ENCODE measurements at places on chromosomes 13 and 19. TPM values are rescaled to one million over a fixed set of nuclear protein-coding genes. Genes with fewer than 3 reads are reported as not detected.

- no peak for DNase-seq
Observed at GRCh38 chr13:85091631-85092234, 707.5 kb downstream of the SLITRK6 start.

- DNase-seq: no peak
Observed at GRCh38 chr19:38409631-38410133, 6.8 kb downstream of the FAM98C start.

DNA sequence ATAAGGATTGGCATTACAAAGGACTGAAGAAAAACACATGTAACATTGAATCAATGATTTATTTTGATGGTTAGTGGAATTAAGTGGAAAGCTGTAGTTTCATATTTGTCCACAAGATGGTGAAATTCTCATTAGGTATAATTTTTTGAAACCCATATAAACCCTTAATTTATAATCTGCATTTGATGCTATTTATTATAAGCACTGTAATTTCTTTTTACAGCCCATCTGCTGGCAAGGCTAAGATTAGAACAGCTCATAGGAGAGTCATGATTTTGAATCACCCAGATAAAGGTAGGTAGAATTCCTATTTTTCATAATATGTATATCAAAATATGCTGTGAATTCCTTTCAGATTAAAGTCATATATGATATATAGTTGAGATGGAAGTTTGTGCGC, 62.2 kb downstream of the DNAJC15 start:
- peak; percentile 16 for DNase-seq

DNA sequence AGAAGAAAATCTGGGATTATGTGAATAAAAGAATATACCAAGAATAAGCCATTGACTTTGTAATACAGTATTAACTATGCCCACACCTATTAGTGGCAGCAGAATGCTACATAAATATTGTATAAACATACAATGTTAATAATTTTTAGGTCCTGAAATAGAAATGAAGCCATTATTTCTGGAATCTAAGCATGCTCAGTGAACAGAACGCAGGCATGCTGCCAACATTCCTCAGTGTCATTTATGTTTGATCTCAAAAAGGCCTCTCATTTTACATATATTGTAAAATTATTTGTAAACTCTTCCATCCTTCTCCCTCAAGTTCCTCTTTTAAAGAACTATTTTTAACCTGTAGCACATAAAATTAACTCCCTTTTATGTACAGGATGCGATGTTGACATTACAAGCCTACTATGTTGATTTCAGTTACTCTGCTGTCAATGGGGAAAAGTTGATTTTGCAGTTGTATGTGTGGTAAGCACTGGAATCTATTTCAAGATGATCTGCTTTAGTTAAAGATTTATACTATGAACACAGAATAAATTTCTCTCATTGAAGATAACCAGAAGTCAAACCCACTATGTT, 118.8 kb downstream of the VWA8 start:
- DNase-seq: no peak

DNA sequence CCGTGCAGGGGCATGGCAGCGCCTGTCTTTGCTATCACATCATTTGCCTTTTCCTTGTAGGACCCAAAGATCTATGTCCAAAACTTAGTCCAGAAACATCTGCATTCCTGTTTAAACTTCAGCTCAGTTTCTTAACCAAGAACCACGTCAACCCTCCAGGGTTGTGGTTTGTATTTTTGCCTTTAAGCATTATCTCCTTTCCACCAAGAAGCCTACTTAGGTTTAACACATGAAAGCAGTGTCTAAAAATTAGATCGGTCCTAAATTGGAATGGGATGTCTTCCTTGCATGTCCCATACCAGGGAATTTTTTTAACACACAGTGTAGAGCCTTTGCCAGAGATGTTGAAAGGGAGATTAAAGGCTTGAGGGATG, 38.8 kb downstream of the DHRS12 start:
- DNase-seq: no peak

Gene ZNF730
- not detected for total RNA-seq

DNA sequence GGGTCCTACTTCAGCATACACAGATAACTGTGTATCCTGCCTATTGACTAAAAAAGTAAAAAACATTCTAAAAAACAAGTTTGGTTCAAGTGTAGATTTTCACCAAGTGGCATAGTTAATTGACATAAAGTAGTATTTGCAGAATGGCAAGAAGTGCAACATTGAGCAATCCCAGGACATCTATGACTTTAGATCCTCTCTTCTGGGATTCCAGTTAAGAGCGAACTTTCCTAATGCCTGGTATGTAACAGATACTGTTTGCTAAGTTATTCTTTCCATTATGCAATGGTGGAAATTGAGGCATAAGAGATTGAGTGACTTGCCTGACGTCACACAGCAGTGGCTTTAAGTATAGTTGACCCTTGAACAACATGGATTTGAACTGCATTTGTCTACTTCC, 96.1 kb downstream of the ZMYM2 start:
- DNase-seq: no peak

GRCh38 chr13:97257800-97258799, 36.0 kb downstream of the MBNL2 start:
- DNase-seq: peak; percentile 93

- no peak for DNase-seq
Observed at GRCh38 chr13:21033212-21033840, 28.1 kb downstream of the LATS2 start.

Gene FCAR
- not detected for total RNA-seq

GRCh38 chr19:2188708-2189385, 25.1 kb downstream of the DOT1L start:
- DNase-seq: no peak
